ENCODE measurements at places on chromosomes 3 and 15.
A peak's percentile ranks its signal among the peaks of the same experiment; 100 is the strongest.

DNA sequence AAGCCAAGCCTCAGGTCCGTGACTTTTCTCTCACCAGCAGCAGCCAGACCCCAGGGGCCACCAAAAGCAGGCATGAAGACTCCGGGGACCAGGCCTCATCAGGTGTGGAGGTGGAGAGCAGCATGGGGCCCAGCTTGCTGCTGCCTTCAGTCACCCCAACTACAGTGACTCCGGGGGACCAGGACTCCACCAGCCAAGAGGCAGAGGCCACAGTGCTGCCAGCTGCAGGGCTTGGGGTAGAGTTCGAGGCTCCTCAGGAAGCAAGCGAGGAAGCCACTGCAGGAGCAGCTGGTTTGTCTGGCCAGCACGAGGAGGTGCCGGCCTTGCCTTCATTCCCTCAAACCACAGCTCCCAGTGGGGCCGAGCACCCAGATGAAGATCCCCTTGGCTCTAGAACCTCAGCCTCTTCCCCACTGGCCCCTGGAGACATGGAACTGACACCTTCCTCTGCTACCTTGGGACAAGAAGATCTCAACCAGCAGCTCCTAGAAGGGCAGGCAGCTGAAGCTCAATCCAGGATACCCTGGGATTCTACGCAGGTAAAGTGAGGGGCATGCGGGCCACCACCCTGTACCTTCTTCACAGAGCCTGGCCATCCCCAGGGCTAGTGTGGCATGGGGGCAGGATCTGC, 12.0 kb upstream of the ABTB1 start:
- no peak for DNase-seq

DNA sequence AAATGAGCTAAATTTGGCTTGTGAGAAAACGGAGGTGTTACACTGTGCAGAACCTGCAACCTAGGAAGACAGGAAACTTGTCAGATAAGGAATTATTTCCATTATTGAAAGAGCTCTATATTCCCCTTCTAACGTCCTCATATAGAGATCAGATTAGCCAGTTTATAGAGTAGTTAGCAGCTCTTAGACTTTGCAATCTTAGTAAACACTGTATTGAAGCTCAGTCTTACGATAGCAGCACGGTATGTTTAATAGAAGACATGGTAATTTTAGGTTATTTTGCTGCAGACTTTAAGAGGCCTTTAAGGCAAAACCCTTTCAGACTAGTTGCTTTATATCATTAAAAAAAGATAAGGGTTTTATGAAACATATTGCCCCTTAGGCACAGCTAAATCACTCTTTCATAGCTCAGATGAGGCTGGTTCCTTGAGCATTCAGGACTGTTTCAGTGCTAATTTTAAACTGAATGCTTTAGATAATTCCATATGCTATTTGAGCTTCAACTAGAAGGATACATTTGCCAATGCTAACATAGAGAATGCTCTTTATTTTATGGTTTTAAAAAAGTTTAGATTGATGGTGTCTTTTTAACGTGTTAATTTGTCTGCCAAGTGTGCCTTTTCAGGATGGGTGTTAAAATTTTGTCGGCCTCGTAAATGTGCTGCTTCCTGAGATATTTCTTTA, 234.3 kb downstream of the PYDC2 start:
- no peak for DNase-seq

DNA sequence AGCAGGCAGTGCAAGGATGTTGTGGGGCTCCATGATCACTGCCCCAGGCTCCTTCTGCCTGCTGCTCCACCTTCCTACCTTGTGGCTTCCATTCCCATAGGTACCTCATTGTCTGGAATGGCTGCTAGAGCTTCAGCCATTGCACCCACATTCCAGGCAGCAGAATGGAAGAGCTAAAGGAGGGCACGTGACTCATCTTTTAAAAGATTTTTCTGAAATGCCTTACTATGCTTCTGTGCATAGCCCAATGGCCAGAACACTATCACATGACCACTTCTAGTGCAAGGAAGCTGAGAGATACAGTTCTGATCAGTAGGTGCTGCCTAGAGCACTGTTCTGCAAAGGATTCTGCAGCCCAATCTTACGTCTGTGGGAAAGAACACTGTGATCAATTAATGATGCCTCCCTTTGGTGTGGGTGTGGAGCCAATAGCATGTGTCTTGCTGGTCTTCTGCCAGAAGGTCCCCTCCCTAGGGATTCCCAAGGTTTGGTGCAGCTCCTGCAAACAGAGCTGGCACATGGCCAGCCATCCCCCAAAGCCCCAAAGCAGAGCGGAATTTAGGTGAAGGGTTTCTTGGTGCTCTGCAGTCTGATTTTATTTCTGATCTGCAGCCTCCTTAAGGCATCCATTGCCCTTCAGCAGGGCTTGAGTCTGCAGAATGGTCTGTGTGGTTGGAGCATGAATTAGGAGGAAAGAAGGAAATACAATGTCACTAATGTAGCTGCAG, 34.4 kb downstream of the SPSB4 start:
- DNase-seq = no peak

DNA sequence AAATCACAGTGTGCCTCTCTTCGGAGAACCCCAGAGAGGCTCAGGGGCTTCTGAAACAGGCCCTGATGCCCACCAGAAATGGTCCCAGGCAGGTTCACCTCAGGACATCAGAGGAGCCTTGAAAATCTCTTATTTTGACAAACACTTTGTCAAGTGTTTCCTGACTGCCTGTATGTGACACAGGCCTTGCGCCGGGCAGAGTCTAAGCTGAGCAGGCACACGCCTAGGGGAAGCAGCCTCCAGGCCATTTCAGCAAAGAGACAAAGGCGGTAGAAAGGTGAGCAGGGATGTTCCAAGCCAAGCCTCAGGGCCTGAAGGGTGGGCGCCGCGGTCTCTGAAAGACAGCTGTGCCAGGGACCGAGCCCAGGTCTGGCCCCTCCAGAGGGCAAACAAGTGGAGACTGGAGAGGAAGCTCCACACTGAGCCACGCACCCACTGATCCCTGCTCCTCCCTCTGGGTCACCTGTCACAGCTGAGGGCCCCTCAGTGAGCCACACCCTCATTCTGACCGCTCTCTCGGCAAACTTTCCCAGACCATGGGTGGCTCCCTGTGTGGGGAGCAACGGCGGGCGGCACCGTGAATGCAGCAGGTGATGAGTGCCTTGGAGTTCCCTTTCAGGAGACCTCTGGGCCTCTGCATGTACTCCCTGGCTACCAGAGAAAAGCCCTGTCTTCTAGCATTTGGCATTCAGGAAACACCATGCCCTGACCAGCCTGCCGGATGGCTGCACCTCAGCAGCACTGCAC, 136.1 kb downstream of the ADAMTS17 start:
- DNase-seq = no peak

DNA sequence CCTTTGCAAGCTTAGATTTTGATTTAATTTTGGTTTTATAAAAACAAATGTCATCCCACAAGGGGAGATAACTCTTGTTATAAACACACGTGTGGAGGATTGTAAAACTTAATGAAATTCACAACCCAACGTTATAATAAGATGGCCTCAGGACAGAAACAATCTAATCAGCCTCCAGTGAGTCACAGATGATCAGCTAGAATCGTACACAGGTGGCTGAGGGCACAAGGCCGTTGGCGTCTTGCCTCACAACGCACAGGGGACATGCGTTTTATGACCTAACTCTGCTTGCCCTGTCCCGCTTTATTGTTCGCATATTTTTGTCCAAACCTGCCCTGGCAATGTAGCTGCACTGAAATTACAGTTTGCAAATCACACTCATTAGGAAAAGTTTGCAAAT, 121.9 kb upstream of the PDZRN3 start:
- DNase-seq = no peak

GRCh38 chr15:38930851-38931572, 366.4 kb upstream of the RASGRP1 start:
- DNase-seq = no peak

DNA sequence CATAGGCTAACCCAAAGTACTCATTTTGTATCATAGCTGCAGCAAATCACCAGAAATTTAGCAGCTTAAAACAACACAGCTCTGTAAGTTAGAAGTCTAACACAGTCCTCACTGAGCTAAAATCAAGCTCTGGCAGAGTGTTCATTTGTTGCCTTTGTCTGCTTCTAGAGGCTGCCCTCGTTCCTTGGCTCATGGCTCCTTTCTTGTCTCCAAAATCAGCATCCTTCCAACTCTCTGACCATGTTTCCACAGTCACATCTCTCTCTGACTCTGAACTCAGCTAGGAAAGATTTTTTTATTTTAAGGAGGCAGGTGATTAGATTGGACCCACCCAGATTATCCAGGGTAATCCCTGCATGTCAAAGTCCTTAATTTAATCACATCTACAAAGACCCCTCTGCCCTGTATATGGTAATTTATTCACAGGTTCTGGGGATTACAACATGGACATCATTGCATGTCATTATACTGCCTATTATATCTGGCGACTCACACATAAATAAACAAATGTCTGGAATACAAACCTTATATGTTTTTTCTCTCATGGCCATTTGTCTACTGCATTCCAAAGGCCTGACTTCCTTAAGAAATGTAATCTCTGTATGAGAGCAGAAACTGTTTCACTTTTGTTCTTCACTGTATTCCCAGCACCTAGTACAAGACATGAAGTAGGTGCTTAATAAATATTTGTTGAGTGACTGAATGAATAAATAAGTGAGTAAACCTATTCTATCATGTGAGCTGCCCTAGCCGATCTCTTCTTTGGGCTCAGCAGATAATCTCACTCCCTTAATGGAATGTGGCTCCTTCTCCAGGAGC, 15.1 kb upstream of the UACA start:
- peak; percentile 3 for DNase-seq

- peak; percentile 64 for DNase-seq
Observed at GRCh38 chr15:40439960-40440742, 602 bp upstream of the BAHD1 start.

DNA sequence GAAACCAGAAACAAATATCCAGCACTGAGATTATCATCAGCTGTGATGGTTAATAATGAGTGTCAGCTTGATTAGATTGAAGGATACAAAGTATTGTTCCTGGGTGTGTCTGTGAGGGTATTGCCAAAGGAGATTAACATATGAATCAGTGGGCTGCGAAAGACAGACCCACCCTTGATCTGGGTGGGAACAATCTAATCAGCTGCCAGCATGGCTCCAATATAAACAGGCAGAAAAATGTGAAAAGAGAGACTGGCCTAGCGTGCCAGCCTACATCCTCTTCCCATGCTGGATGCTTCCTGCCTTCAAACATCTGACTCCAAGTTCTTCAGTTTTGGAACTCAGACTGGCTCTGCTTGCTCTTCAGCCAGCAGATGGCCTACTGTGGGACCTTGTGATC, 869.5 kb downstream of the SI start:
- no peak for DNase-seq

GRCh38 chr3:41601404-41601987, 360.4 kb downstream of the ULK4 start:
- no peak for DNase-seq

DNA sequence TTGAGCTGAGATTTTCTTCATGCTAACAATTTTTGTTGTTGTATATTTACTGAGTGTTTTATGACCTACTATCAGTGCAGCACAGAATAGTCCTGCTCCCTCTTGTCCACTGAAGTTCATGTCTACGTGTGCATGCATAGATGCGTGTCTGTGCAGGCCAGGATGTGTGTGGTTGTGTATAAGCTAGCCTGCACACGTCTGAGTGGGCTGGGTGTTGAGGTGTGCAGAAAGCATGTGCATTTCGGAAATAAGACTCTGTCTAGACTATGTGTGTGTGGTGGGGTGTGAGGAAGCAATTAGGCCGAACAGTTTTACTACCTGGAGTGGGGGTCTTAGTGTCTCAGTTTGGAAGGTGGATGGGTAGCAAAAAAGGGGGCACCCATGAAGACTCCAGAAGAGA, 39.2 kb downstream of the ATP2B2 start:
- no peak for DNase-seq

DNA sequence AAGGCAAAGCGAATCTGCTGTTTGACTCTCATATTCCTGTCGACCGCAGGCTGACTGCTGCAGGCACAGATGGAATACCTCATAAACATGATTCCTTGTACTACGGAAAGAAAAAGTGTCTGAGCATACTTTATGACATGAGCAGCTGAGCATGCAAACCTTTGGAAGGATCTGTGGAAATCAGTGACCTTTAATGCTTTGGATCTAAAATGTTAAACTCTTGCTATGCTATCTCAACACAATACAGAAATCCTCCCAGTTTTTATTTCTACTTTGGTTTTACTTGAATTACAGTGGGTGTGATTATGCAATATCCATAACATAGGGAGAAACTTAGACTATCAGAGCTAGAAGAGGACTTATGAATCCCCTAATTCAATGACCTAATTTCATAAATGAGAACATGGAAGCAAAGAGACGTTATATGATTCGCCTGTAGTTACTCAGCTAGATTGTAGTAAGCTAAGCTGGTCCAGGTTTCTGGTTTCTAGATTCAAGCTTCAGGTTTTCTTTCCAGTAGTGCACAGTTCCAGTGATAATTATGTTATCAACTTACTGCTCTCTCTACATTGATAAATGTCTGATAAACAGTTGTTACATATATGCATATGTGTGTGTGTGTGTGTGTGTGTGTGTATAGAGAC, 127.6 kb upstream of the GBE1 start:
- DNase-seq = no peak

GRCh38 chr15:77505556-77505955, 84.9 kb downstream of the HMG20A start:
- no peak for DNase-seq

DNA sequence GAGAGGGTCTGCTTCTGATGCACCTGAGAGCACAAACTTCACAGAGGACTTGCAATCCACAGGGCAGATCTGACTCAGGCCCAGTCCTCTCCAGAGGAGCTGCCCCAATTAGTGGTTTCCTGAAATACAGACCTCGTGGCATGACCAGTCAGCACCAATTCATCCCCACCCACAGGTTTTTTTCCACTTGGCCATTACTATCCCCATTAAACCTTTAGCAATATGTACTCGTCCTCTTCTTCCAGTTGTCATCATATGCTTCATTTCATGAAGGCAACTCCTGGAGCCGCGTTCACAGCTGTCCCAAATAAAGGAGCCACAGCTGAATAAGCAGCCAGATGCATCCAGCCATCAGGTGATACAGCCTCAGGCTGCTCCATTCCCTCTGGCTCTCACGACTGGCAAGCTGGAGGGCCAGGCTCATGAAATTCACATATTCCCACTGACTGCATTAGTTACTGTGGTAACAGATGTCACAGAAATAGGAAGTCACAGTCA, 163.1 kb downstream of the FMN1 start:
- peak; percentile 10 for DNase-seq

DNA sequence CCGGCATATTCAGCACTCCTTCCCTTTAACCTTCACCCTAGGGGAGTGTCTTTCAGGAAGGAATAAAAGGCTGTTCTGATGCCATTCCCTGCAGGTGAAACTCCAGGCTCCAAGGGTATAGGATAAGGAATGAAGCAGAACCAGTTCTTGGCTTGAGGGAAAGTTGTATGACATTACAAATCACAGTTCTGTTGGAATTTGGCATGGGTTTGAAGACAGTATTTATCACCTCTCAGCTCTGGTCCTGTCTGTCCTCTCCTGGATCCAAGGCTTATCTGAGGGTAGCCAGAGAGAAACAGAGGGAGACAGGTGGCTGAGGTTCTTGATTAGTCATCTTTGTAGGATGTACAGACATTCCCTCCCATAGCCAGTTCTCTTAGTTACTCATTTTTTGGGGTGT, 37.1 kb downstream of the RAB11A start:
- DNase-seq = no peak

- no peak for DNase-seq
Observed at GRCh38 chr15:61421470-61421869, 192.4 kb upstream of the RORA start.

All from NCI-H524 (cell line).